ENCODE measurements at places on chromosomes 7 and 10.

DNA sequence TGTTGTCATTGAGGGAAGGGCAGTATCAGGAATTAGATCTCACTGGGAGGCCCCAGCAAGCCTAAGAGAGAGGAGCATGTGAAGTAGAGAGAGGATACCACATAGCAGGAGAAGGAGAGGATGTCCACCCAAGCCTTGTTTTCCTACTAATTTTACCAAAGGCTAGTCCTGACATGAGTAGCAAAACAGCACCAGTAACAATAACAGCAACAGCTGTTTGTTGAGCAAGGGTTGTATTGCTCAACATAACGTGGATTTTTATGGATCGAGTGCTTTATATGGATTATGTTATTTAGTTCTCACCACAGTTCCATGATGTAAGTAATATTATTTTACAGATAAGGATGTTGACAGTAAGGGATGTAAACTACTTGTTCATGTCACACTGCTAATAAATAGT lies 135.2 kb upstream of the DLX6 start:
- no peak for DNase-seq

DNA sequence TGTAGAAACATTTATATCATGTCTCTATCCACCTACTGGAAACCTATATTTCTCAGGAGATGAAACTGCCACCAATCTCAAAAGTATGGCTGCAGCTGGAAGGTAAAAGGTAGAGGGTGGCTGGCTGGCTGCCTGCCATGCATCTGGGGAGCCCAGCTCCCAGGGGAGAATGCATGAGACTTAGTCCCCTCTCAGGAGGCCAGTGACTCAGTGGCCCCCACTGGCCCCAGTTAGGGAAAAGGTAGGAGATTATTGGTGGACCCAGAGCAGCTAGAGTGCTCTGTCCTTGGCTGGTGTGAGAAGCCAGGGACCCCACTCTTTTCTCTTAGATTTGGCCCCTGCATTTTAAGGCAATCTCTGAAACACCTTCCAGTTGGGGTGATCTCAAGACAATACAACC lies 6.8 kb upstream of the NKX2-3 start:
- no peak for DNase-seq

GRCh38 chr10:85421421-85421820 lies 945.2 kb downstream of the GRID1 start:
- no peak for DNase-seq

- DNase-seq = no peak
Measured at GRCh38 chr7:89837515-89837914, 316.8 kb upstream of the STEAP1 start.

GRCh38 chr7:44969049-44969700 lies 9.6 kb downstream of the MYO1G start:
- no peak for DNase-seq

DNA sequence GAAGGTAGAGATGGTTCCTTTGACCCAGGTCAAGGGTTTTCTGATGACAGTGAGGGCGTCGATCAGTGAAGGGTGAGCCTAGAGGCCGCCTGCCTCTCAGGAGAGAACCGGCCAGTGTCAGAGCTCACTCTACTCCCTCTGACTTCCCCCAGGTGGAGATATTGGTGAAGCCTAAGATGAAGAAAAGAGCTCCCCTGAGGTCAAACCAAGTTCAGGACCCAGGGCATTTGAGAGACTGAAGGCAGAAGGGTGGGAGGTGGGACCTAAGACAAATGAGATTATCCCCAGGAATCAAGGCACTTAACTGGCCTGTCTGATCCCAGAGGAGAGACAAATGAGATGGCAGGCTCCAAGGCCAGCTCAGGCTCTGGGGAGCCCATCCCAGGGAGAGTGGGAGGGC lies 104.7 kb downstream of the CDH23 start:
- DNase-seq = no peak

DNA sequence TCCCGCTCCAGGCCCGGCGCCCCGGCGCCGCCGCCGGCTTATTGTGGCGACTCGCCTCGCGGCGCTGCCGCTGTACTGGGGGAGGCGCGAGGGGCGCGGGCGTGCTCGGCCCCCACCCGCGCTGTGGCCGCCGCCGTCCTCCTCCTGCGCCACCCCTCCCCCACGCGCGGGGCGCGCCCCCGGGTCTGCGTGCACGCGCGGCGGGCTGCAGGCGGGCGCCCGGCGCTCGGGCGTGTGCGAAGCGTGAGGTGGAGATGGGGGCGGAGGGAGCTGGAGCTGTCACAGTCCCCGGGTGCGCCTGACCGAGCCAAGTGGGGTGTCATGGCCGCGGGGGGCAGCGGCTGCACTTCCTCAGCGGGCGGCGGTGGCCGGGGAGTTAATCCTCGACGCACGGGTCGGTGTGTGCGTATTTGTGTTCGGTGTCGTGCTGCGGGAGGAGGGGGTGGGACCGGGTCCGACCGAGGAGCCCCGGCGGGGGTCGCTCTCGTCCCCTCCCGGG lies 672 bp downstream of the LCOR start:
- peak; percentile 85 for DNase-seq

GRCh38 chr10:19845503-19846368 lies 29.5 kb downstream of the PLXDC2 start:
- no peak for DNase-seq

- no peak for DNase-seq
Measured at GRCh38 chr7:29811586-29811985, 5.3 kb downstream of the WIPF3 start.

- peak; percentile 88 for DNase-seq
Measured at GRCh38 chr10:110671788-110672579, 27.8 kb downstream of the RBM20 start.

DNA sequence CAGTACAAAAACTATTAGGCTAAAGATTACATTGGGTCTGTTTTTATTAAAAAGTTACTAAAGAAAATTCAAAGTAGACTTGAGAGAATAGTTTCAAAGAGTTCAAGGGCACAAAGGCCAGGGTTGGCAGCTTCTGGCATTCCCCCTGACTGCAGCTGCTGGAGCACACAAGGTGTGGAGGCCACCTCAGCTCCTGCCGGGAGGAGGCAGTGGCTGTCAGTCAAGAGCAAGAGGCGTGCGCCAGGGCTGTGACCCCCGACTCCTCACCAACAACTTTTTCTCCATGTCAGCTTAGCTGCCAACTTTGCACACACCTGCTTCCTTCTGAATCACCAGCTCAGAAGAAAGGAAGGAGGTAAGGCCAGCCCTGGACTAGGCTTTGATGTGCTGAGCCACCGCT lies 144.6 kb upstream of the PLXNA4 start:
- DNase-seq = no peak

- DNase-seq = no peak
Measured at GRCh38 chr10:92027141-92027540, 103.6 kb downstream of the BTAF1 start.

DNA sequence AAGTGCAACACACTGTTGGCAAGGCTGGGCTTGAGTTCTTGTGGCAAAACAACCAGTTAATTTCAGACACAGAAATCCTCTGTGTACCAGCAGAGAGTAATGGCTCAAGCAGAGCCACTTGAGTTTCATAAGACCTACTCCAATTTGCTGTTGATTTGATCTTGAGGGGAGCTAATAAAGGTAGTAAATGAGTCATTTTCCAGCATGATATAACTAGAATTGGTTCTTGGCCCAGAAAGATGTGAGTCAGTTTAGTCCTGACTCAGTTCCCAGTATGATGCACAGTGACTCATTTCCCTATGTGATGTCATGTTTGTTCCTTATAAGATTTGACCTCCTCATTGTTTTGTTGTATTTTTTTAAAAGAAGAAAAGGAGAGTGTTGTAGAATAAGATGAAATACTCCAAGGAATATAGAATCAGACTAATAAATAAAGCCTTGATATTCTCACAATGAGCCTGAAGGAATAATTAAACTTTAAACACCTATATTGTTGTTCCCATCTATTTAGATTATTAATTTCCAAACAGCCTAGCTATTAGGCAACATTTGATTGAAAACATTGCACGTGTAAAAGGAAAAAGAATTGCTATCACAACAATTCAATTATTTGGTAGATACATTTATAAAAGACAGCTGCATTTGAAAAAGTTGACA lies 186.2 kb downstream of the REEP3 start:
- DNase-seq = peak; percentile 88

- peak; percentile 55 for DNase-seq
Measured at GRCh38 chr7:33744293-33745075, 160.9 kb upstream of the BMPER start.

GRCh38 chr10:49072166-49072885 lies 43.0 kb downstream of the VSTM4 start:
- no peak for DNase-seq

DNA sequence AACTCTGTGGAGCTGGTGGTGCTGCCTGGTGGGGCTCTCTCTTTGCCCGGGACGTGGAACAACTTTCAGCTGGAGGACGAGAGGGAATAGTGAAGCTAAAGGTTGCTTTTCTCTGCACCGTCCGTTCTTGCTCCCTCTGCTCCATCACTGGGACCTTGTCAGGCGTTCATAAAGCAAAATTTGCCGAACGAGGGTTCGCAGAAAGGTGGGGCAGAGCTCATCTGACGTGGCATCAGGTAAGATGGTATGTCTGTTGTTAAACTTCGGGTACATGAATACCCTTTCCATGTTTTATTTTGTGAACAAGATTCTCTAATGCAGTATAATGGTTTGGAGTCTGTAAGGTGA lies 416 bp downstream of the BBS9 start:
- DNase-seq = peak; percentile 16

- DNase-seq = no peak
Measured at GRCh38 chr7:134941185-134941900, 45.0 kb upstream of the AGBL3 start.

GRCh38 chr7:92343714-92344113 lies 97.9 kb downstream of the ANKIB1 start:
- no peak for DNase-seq

- no peak for DNase-seq
Measured at GRCh38 chr10:34628174-34628796, 186.8 kb downstream of the PARD3 start.

DNA sequence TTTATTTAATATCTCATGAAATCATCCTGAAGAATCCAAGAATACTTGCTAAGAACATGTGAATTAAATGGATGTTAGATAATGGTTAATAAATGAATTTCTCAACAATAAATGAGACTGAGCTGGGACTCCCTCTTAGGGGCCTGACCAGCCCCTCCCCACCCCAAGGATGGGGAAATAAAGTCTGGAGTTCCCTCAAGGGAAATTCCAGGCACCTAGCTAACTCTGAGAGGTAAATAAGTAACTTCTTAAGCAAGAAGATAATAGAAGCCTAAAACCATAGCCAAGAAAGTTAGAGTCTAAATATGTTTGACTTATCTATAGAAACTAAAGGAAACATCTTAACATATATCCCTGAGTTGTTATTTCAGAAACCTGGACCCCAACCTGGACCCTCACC lies 32.2 kb upstream of the PPP1R9A start:
- DNase-seq = no peak

GRCh38 chr10:917416-917720 lies 14.1 kb downstream of the LARP4B start:
- DNase-seq = no peak

GRCh38 chr7:155603205-155603857 lies 41.1 kb upstream of the RBM33 start:
- DNase-seq = no peak

- peak; percentile 65 for DNase-seq
Measured at GRCh38 chr10:119198438-119198837, 8.9 kb upstream of the GRK5 start.
